ENCODE measurements at places on chromosomes 11 and 22.

DNA sequence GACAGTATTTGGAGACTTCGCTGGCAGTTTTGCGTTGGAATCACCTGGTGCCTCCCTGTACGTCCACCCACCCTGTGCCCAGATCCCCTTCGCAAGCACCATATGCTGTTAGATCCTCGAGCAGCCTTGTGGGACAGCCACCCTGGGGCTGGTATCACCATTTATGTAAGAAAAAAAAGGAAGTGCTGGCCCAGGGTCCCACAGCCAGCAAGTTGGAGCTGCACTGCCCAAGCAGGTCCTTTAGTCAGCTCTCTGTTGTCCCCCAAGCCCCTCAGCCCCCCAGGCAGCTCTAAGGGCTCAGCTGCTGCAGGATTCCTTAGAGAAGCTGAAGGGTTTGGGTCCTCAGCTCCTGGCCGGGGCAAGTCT is 80.3 kb downstream of the FBLN1 start:
- DNase-seq: no peak

DNA sequence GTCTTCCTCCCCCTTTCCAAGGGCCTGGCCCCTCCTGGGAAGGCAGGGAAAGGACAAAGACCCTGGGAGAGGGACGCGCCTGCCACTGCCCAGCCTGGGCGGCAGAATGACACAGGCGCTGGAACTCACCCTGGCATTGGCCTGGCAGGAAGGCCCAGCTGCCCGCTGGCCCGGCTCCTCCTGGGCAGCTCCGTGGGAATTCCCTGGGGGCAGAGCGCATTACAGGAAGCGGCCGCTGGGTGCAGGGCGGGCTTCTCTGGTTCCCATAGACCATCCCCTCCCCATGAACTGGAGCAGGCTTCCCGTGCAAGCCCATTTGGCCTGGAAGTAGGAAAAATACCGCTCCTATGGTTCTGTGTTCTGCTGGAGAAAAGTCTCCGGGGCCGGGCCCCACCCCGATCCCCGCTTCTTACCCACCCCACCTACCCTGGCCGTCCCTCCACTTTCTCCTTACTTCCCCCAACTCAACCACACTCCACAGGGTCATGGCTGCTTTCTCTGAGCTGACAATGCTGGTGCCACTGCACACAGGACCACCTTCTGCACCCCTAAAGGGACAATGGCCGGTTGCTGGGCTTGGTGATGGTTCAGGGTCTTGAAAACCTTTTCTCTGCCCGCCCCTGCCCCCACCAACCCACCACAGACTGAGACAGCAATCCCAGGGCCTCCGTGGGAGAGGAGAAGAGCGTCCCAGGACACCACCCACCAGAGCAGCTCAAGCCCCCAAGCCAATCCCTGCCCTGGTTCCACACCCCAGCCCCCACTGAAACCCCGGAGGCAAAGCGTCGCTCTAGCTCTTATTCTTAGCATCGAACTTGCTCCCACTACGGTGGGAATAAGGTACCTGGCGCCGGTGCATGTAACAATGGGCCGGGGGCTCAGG is 58.9 kb downstream of the LINC01488 start:
- no peak for DNase-seq

DNA sequence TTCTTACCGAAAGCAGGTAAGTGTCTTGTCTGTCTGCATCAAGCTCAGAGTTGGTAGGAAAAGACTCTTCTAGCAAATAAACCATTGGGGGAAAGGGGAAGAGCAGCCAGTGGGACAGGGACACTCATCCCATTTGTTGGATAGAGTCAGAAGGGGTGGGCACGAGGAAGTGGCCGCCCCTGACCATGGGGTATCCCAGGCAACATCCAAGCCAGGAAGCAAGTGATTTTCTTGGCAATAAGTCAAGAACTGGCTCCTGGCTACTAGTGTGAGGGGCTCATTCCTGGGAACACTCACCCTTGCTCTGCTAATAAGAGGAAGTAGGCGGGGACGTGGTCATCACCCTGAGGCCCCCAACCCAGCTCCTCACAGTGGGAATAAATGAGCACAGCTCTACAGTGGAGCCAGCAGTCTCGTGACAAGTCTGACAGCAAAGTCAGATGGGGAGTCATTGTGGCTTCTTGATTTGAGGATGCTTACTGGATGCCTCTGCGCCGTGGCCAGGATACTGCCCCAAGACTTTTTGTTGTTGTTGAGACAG is 6.7 kb downstream of the SLC25A18 start:
- DNase-seq: no peak

GRCh38 chr11:133636711-133637355 is 104.5 kb upstream of the OPCML start:
- no peak for DNase-seq

DNA sequence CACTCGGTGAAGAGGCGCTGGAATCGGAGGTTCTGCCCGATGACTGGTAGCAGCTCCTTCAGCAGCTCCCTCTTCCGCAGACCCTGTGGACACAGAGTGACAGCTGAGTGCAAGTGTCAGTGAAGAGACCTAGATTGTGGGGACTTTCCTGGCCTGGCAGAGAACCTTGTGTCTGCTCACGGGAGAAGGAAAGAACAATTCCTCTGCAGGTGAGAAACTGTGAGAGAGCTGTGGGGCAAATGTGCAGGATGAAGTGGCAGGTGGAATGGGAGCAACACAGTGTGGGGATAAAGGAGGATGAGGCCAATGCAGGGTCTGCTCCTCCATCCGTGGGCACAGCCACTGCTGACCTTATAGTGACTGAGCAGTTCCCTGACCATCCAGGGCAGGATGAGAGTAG is 40.0 kb upstream of the CLTCL1 start:
- no peak for DNase-seq

Data from NCI-H1417 treated with DMSO at 0.1 percent for 48 hours (cell line).